ENCODE measurements at places on chromosomes 13 and 19.

DNA sequence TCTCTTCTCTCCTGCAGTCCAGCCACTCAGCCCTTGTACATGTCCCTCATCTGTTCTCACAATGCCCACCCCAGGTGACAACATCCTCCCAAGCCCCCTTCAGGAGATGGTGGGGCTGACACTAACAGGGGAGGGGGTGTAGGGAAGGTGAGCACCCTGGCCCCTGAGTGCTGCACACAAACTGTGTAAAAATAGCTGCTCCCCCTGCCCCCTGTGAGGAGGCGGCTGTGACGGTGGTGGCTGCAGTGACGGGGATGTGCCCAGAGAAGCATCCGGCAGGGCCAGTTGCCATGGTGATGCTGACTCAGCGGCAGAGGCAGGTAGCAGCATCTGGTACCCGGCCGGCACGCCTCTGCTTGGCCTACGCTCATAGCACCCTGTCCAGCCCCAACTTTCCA lies 13.0 kb upstream of the JUND start:
- no peak for DNase-seq

DNA sequence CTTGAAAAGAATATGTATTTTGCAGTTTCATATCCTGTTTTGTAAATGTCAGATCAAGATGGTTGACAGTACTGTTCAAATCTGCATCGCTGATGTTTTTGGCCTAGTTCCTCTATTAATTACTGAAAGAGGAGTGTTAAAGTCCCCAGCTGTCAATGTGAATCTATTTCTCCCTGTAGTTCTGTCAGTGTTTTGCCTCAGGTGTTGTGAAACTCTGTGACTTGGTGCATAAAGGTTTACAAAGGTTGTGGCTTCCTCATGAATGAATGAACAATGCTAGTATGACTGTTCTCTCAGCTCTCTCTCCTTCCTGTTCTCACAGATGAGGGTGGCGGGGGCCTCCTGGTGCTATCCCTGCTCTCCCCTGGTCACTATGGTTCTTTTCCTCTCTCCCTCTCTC lies 142.4 kb downstream of the MYCBP2 start:
- DNase-seq = no peak

DNA sequence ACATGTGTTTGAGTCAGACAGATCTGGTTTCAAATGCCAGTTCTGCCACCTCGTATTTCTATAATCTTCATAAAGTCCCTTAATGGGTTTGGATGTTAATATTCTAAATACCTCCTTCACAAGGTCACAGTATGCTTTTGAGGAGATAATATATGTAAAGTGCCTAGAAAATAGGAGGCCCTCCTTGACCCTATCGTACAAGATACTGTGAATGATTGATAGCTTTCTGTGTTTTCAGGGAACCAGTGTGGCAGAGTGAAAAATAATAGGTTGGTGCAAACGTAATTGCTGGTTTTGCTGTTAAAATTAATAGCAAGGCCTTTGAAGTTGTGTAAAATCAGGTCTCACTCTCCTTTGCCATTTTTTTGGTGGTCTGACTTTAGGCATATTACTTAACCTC lies 77.5 kb upstream of the SCEL start:
- DNase-seq = no peak

GRCh38 chr19:384799-385169 lies 24.2 kb downstream of the C2CD4C start:
- no peak for DNase-seq

- DNase-seq = no peak
Observed at GRCh38 chr19:56601375-56601774, 6.3 kb downstream of the ZNF71 start.

- DNase-seq = peak; percentile 51
Observed at GRCh38 chr19:43469160-43469480, 3.7 kb upstream of the LYPD3 start.

GRCh38 chr19:2982983-2983350 lies 5.6 kb downstream of the TLE6 start:
- DNase-seq = peak; percentile 84

GRCh38 chr19:18966307-18966706 lies 25.3 kb upstream of the HOMER3 start:
- DNase-seq = no peak

DNA sequence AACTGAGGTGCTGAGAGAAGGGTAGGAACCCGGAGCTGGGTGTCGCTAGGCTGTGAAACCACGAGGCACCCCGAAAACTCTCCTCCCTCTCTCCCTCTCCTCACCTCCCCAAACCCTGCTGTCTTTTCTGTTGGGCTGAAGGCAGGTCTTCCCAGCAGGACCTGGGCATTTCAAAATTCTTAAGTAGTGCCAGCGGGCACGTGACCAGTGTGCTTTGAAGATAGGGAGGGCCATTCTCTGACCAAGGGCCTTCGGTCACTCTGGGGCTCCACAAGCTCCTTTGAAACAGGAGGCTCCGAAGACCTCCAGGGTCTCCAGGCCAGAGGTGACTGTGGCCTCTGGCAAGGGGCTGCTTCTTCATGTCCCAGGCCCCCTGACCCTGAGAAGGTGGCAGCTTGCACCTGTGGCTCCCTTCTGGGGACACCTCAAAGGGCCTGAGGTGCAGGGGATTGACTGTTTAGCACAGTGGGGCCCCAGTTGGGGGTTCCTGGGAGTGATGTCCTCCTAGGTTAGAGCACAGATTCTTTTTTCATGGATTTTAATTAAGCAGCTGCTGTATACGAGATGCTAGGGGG lies 48.3 kb downstream of the DNM2 start:
- no peak for DNase-seq
